Progenitor cell of endocrine pancreas (in vitro differentiated cells): ENCODE measurements at places on chromosomes 2 and 18. TPM values are rescaled to one million over a fixed set of nuclear protein-coding genes. Genes with fewer than 3 reads are reported as not detected.

DNA sequence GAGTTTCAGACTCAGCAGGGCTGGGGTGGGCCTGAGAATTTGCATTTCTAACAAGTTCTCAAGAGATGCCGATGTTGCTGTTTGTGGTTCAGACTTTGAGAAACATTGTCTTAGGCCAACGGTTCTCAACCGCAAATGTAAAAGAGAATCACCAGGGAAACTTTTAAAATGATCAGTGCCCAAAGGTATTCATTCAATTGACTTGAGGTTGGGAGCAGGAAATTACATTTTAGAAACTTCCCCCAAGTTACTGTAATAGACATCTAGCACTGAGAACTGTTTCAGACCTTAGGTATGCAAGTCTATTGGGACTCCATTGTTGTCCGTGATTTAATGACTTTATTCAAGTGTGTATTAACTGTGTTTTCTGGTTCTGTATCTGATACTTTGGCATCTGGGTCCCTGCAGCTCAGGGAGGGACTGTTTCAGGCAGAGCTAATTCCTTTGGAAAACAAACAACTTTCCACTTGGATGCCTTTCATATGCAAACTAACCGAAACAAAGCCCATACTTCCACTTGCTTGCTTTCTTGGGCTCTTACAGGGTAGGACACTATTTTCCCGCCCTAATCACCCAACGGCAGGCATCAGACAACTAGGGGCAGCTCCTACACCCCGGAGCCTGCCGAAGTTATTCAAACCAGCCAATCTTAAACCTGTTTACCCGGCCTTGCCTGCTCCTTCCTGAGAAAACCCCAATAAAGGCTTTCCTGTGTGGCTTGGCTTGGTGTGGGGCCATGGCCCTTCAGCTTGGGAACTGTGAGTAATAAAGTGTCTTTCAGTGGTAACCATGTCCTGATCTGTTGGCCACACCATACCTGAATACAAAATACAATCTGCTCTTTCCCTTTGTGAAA is 97.6 kb downstream of the POLE4 start:
- DNase-seq, result no peak

DNA sequence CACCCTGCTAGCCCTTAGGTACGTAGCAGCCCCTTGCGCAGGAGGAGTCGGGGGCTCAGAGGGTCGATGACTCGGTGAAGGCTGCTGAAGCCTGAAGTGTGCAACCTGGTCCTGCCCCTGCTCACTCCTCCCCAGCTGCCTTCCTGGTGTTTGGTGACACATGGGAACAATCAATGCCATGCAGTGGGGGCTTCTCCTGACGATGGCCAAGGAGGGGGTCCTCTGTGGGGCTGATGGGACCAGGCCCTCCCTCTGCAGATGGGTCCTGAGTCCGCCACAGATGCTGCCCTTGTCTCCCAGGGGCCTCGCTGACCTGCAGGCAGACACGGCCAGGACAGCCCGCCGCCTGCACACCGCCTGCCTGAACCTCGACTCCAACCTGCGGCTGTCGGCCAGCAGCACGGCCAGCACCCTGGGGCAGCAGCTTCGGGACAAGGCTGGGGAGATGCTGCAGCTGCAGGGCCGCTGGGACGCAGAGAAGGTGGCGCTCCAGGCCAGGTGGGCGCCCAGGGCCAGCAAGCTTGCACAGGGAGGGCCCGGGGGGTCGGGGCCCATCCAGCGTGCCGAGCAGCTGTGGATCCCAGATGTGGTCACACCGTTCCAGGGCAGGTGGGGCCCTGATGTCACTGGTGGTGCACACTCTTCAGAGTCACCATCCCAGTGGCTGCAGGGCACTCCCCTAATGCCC is 24.6 kb downstream of the CROCC2 start:
- DNase-seq, result no peak

The MTIF2 gene
- total RNA-seq, result 22.7 and 24.5 TPM in 2 replicates

The CYTIP gene
- total RNA-seq, result 0.14 and 0.27 TPM in 2 replicates

DNA sequence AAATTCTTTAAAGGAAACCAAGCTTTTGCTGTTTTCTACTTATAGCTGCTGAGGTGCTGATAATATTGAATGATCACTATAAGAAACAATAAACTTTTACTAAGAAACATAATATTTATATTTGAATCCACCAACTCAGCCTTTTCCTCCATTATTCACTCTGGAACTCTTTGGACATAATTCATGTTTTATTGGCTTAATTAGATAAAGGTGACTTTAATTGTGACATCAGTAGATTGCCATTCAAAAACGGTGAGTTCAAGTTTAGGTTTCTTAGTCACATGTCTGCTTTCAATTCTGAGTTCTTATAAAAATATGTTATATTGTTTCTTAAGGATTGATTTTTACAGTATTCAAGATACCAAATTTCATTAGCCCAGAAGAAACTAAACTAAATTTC is 24.0 kb downstream of the CCDC85A start:
- no peak for DNase-seq

- DNase-seq, result no peak
Observed at GRCh38 chr2:172430678-172431077, 3.3 kb downstream of the ITGA6 start.

The FAM237A gene
- total RNA-seq, result not detected in 2 replicates

The ZSWIM2 gene
- total RNA-seq, result not detected in 2 replicates

The INPP5D gene
- total RNA-seq, result 5.3 and 9.0 TPM in 2 replicates

The CELF4 gene
- 4.6 and 5.5 TPM in 2 replicates for total RNA-seq

GRCh38 chr2:181140414-181140813 is 160.0 kb downstream of the UBE2E3 start:
- no peak for DNase-seq

- DNase-seq, result no peak
Observed at GRCh38 chr2:207037896-207038295, 98.6 kb downstream of the CPO start.

The POLR1B gene
- total RNA-seq, result 31.4 and 35.9 TPM in 2 replicates

GRCh38 chr2:191783416-191783815 is 63.5 kb downstream of the CAVIN2 start:
- DNase-seq, result no peak

The ASB3 gene
- total RNA-seq, result 31.3 and 31.4 TPM in 2 replicates

The SCN3A gene
- 4.7 and 5.3 TPM in 2 replicates for total RNA-seq

The SNORC gene
- 1.8 and 2.8 TPM in 2 replicates for total RNA-seq
